ENCODE measurements at places on chromosomes 6 and 20.

DNA sequence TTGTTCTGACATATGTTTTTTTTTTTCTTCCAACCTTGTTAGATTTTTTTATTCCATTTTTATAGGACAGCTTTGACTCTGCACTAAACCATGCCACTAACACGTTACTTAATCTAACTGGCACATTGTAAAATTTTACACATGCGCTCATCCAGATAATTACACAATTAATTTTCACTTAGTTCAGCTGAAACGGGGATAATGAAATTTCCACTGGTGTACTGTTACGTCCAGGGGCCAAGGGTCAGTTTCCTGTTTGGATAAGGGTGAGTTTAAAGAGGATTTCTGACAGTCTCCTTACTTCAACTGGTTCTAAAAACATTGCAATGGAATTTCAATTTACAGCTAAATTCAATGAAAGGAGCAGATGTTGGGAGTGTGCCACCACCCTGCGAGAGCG is 221.8 kb upstream of the CEP162 start:
- DNase-seq, result no peak

DNA sequence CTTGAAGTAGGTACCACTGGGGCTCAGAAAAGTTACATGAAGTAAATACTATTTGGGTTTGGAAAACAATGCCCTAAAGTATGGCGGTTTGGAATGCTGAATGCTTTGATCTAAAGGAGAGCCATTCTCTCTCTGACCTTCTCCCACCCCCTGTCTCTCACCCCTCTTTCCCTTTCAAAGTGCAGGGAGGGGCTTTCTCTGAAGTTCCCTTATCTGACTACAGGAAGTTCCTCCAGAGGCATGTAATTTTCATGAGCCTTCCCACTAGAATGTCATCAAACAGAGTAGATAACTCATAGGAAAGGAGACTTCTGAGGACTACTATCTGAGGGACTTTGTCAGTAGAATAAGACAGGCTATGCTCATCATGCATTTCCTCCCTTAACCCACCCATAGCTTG is 216.7 kb upstream of the PCSK2 start:
- DNase-seq, result no peak

DNA sequence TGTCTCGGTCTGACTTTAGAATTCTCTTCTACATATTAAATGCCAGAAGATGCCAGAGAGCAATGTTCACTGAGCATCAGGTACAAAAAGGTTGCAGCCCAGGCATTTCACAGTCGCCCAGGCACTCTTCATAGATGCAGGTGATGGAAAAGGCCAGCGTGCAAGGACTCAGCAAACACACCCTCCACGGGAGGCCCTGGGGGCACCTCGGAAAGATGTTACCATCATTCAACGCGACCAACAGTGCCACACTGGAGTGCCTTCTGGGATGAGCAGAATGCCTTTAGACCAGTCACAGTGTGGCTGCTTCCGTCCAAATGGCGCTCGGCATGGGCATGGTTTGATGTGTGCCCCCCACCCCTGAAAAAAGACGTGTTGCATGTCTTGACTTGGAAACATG is 4.5 kb upstream of the RAMACL start:
- no peak for DNase-seq

DNA sequence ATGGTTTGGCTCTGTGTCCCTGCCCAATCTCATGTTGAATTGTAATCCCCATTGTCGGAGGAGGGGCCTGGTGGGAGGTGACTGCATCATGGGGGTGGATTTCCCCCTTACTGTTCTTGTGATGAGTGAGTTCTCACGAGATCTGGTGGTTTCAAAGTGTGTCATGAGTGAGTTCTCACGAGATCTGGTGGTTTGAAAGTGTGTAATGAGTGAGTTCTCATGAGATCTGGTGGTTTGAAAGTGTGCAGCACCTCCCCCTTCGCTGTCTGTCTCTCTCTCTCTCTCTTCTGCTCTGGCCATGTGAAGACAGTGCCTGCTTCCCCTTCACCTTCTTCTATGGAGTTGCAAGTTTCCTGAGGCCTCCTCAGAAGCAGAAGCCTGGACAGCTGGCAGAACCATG is 87.6 kb downstream of the MYLK4 start:
- DNase-seq, result no peak

DNA sequence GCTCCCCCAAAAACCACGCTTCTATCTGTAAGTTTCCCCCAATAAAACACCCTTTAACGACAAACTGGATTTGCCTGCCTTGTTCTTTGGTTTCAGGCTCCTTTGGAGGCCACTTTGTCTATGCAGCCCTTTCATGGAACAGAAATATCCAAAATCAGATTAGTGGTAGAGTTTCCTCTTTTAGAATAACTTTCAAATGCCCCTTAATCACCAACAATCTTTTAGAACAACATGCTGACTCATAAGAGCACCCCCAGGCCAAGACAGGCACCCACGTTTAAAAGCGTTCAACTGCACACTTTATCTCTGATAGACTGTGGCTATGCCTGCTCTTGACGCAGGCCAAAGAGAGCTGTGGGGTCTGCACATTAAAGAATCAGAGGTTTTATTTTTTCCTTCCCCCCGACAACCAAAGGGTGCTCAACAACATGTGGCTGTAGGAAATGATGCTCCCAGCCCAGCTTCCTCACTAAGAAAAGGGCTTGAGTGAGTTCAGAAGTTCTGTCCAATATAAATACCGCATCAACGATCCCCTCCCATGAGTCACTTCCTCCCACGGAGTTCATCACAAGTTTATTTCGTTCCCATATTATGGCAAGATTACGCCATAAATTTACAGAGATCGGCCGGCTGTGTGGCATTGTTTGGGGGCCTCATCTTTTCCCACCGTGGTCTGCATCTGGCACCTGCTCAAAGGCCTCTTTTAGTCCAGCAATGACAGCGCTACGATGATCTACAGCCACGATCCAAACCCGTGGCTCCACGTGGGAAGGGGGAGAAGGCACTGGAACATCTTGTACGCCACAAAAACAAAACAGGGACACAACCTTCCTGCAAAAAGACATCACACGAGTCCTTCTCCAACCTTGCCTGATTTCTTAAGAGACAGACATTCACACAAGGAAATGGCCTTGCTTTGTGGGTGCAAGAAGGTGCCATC is 88.8 kb upstream of the NFATC2 start:
- peak; percentile 95 for DNase-seq

DNA sequence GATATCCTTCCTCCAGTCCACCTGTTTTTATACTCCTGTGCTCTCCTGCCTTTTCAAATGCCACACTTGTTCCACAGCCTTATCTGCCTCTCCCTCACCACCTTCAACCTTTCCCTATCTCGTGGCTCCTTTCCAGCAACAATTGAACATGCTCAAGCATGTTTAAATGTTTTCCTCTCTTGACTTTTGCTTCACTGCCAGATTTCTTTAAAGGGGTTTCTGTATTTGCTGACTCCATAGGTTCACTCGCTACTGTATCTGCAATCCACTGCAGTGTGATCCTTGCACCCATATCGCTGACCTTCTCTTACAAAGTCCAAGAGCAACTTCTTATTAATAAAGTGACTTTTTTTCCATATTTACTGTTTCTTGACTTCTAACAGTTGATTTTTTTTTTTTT is 11.2 kb upstream of the GMNN start:
- DNase-seq, result no peak

- no peak for DNase-seq
Measured at GRCh38 chr20:37397076-37397953, 51.4 kb downstream of the SRC start.

- no peak for DNase-seq
Measured at GRCh38 chr6:112330879-112331265, 16.3 kb upstream of the RFPL4B start.

- DNase-seq, result no peak
Measured at GRCh38 chr6:109769213-109769612, 78.1 kb downstream of the FIG4 start.

Measured in urothelium cell line (cell line).